ENCODE measurements at places on chromosomes 1 and 21. TPM values are rescaled to one million over a fixed set of nuclear protein-coding genes. Genes with fewer than 3 reads are reported as not detected.

DNA sequence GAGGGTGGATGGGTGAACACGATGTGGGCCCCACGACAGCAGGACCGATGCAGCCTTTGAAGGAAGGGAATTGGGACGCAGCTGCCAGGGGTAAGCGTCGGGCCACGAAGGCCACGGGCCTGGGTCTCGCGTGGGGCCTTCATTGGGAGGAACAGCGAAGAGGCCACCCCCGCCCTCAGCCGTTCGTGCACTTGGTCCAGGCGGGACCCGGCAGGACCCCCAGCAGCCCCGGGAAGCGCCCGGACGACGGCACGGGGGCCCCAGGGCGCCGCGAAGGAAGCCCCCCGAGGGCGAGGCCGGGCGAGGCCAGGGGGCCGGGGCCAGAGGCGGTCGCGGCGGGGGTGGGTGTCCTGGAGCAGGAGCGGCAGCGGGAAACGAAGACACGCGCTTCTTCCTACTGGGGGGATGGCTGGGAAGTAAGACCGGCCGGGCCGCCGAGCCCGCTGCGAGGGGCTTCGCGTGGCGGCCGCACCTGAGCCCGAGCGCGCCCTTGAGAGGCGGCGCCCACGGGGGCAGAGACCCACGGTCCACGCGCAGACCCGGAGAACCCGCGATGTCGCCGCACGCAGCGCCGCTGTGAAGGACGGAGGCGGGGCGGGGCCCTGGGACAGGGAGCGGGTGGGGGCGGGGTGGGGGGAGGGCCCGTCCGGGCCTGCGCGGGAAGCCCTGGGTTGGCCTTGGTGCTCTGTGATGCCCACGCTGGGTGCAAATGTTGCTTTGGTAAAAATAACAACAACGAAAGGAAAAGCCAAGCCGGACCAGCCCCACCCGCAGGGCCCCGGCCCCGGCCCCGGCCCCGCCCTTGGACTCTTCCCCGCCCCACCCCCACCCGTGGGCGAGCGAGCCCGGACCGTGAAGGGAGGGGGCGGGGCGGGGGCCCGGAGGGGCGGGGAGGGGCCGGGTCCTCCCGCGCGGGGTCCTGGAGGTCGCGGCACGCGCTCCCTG lies 56.0 kb upstream of the ADARB1 start:
- DNase-seq, result no peak

DNA sequence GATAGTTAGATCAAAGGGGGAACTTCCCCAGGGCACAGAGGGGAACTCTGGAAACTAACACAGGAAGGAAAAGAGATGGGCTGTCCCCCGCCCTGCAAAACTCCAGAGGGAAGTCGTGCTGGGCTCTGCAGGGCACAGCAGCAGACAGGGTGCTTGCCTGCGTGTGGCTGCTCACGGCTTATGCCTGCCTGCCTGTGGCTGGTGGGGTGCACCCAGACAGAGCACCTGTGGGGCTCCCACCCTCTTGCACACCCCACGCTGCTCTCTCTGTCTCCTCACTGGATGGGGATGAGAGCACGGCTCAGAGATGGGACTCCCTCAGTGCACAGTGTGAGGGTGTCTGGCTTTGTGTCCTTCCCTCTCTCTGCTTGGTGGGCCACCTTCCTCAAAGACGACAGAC lies 13.5 kb upstream of the ETV3L start:
- no peak for DNase-seq

DNA sequence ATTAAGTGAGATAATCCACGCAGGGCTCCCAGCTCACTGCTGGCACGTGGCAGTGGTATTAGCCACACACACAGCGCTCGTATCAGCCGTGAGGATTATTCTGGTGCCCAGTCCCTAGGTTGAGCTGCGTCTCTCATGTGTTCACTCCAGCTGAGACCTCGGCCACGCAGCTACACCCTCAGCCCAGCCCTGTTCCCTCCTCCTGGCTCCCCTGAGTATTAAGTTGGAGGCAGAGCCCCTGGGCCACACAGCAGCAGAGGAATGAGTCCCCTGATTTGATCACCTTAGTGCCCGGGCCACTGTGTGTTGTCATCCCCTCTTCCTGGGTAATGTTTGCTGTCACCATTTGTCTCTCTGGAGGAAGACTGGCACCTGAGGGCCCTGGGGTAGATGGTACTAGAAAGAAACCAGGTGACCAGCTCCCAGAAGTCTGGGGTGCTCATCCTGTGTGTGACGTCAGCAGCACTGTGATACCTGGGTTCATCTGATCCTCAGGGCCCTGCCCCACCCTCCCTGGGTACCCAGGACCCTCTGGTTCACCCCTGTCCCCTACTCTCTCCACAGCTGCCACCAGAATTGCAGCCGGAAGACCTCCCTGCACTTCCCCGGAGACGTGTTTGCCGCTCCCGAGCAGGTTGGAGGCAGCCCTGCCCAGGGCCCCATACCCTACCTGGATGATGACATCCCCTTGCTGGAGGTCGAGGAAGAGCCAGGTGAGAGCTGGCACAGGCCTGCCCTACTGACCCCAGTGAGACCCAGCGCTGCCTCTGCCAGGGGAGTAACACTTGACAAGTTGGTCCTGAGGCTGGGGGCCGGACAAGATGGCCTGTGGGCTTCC lies 40.1 kb downstream of the DISP3 start:
- DNase-seq, result no peak

Gene TNFRSF18
- 4.3 TPM for total RNA-seq

Gene SPRR4
- not detected for total RNA-seq

Gene THBS3
- 72.4 TPM for total RNA-seq

Gene CALML6
- total RNA-seq, result 0.27 TPM

Gene TRAF3IP3
- 32.9 TPM for total RNA-seq

Data from hematopoietic multipotent progenitor cell (in vitro differentiated cells).